ENCODE measurements at places on chromosomes 6 and 20.

GRCh38 chr20:37297066-37297736 lies 7.7 kb downstream of the MANBAL start:
- no peak for DNase-seq

- DNase-seq, result no peak
Measured at GRCh38 chr6:163745536-163746400, 331.2 kb downstream of the QKI start.

- no peak for DNase-seq
Measured at GRCh38 chr6:154766288-154766687, 33.1 kb downstream of the SCAF8 start.

DNA sequence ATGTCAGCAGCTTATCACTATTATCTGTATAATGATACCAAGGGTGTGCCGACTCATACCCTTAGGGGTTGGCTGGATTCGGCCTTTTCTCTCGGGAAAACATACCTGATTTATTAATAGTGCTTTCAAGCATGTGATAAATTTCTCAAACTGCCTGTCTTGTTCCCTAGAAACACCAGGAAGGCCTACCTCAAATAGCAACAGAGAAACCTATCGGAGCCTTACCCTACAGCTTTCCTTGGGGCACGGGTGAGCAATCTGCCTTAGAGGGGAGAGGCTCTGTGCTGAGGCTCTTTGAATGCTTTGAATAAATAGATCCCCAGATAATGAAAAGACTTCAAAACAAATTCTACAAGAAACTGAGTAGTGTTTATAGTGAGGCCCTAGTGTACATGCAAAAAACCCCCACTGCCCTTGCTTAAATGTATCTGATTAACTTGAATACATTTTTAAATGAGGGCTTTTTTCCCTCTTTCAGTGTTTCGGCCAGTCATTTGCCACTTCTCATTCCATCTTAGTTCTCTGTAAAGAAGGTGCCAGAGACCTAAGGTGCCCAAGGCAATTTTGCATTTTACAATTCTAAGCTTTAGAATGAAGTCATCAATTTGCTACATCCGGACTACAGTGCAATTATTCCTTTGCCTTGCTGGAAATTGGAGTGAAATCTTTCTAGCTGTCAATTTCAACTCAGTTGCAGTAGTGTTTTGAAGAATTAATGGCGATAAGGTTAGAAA lies 320.1 kb downstream of the ESR1 start:
- DNase-seq, result no peak

- DNase-seq, result no peak
Measured at GRCh38 chr6:163339466-163339865, 75.1 kb upstream of the QKI start.

DNA sequence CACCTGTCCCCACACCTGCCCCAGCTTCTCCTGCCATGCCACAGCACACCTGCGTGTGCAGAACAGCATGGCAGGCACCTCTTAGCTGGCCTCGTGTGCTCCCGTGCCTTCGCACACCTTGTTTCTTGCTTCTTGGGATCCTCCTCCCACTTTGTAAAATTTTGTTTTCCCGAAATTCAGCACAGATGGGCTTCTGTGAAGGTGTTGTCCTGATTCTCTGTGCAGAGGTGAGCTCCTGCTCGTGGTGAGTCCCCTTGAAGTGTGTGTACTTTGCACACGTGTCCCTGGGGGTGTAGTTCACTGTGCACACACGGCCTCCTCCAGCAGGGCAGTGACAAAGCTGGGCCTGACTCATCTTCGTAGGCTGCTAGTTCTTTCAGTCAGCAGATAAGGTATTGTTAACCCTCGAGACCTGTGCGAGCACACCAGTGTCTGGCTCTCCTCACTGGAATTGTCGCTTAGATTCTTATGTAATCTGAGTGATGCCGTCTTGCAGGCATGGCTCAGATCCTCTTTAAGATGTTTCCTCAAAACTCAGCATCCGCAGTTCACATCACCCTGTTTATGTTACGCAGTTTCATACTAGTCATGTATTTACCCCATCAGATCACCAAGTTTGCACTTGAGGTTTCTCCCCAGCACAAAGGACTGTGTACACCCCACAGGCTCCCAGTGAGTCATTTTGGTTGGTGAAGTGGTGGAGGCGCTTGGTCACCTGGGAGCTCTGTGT lies 77.7 kb downstream of the CDYL start:
- DNase-seq, result no peak

DNA sequence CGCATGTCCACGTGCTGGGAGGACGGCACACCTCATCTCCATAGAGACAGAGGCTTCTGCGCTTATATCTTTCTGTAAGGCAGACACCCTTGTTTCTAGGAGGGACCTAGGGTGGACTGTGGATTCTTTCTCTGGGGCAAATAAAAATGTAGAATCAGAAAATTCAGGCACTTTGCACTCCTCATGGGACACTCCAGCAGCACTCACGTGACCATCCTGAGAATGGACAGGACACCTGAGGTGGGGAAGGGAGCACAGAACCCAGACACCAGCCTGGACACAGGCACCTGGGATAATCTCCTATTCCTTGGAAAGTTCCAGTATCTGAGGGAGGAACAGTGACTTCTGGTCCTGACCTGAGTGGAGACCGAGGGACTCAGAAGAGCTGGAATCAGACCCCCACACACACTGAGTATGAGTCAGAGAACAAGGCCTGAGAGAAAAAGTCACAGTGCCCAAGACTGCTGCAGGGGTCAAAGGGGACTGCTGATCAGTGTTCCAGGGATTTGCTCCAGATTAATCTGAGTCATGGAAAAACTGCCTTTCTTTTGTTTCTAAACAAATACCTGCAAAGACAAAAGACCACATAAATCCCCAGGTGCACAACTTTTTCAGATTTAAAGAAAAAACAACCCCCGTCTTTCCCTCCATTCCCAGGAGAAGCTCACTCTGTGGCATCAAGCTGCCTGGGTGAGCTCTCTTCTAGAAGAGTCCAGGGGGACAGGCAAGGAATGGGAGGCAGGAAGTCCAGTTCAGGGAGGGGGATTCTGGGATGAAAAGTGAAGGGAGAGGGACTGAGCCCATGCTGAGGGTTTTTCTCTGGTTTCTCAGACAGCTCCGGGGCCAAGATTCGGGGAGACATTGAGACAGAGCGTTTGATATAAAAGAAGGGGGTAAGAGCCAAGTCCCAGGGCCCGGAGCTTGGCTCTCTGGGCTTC lies 35.6 kb upstream of the MICB start:
- DNase-seq, result no peak

GRCh38 chr20:36827541-36828279 lies 48.2 kb upstream of the TLDC2 start:
- DNase-seq, result peak; percentile 82

DNA sequence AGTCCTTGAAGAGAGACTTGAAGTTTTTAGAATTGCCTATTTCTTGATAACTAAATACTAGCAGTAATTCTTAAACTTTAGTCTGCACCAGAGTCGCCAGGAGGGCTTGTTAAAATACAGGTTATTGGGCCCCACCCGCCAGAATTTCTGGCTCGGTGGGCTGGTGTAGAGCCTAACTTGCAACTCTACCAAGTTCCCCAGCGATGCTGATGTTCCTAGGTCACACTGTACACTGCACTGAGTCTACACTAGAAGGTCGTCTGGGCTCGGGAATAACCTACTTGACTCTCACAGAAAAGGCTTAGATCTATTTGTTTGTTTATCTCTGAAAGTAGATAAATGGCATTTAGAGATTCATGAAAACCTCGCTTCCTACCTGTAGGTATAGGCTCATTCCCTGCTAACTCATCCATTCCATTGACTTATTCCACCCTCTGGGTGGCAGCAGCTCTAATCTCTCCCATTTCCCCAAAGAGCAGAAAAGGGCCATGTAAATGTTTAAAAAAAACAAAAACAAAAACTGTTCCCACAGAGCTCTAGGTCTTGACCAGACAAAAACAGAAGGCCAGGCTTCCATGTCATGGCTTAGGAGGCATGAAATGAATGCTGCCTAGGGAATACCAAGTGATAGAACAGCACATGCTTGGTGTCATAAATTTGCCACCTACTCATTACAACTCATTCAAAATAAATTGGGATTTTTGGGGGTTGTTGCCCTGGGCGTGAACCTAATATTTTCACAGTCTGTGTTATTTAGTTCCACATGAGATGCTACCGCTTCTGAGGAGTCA lies 292.1 kb downstream of the ADGB start:
- DNase-seq, result no peak

DNA sequence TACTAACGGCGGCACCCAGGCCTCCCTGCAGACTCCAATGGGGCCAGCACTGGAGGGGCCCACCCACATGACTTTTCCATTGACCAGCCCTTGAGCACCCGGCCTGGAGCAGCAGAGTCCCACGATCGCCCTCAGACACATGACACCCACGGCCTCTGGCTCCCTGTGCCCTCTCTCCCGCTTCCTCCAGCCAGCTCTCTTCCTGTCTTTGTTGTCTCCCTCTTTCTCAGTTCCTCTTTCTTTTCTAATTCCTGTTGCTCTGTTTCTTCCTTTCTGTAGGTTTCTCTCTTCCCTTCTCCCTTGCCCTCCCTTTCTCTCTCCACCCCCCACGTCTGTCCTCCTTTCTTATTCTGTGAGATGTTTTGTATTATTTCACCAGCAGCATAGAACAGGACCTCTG lies 26.1 kb upstream of the FANCE start:
- no peak for DNase-seq

DNA sequence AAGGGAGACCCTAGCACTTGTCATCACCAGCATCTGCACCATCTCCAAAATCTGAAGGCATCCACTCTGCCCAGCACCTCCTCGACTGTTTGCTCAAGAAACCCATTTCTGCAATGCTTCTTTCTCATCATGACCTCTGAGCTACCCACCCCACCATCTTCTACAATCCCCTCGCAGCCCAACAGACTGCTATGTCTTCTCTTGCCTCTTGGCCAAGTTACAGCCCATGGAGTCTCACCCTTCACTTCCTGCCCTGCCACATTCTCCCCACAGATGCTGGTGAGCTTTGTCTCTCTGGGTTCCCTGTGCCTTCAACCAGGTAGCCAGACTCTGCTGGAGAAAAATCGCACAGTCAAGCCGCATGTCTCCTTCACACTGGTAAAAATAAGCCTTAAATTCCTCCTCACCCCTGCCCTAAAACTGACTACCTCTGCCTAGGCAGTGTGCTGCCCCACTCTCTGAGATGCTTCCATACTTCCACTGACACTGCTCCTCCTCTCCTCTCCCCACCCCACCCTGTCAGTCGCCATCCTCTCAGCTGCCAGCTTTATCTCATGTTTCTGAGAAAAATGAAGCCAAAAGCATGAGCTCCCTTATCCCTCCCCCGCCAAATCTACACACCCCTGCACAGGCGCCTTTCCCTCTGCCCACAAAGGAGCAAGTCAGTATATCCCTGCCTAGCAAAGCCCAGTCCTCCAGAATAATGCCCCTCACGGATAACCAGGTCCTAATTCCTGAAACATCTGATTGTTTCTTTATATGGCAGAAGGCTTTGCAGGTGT lies 2.3 kb upstream of the TXNDC5 start:
- DNase-seq, result no peak

- DNase-seq, result no peak
Measured at GRCh38 chr6:125598422-125598821, 151.0 kb upstream of the HEY2 start.

- DNase-seq, result peak; percentile 36
Measured at GRCh38 chr6:110233770-110234374, 53.6 kb downstream of the CDC40 start.

DNA sequence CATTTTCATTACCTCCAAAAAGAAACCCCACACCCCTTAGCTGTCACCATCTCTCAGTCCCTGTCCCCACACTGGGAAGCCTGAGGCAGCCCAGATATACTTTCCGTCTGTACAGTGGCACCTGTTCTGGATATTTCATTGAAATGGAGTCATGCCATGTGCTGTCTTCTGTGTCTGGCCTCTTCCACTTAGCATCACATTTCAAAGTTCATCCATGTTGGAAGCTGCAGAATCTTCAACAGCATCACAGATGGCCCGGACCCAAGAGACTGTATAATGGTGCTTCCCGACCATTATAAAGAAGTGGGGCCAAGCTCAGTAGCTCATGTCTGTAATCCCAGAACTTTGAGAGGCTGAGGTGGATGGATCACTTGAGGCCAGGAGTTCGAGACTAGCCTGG lies 58.4 kb downstream of the DLGAP4 start:
- DNase-seq, result no peak

DNA sequence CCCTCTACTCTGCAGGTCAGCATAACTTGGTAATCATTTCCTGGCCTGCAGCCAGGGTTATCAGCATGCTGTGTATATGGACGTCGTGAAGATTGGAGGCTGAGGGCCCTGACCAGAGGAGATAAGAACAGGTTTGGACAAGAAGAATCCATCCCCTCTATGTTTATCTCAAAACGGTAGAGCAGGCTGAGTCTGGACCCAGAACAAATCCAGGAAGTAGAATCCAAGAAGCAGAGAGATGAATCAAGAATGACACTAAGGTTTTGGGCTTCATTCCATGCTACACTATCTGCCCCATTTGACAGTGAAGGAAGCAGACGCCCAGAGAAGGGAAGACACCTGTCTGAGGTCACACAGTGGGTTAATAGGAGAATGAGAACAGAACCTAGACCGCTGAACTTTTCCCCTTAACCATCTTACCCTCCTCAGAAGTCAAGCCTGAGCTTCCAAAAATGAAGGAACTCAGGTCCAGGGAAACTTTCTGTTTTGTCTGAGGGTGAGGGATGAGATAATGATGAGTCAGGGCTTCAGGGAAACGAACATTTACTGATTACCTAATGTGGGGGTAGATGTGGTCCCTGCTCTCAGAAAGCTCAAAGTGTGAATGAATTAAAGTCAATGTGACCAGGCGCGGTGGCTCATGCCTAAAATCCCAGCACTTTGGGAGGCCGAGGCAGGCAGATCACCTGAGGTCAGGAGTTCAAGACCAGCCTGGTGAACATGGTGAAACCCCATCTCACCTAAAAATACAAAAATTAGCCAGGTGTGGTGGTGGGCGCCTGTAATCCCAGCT lies 9.4 kb upstream of the COMMD7 start:
- no peak for DNase-seq

DNA sequence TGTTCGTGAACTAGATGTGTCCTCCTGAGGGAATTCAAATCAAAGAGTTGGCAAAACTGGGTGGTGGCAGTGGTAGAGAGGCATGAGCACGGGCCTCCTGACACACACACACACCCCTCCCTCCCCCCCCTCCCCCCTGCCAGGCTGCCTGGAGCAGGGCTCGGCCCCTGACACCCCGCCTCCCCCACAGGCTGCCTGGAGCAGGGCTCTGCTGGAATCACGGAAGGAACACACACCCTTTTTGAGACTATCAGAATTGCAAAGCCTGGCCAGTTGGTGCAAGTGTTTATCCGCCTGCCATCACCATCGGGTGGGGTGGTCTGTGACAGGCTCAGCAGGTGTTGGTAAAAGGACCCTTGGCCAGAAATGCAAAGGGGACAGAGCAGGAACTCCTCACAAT lies 59.0 kb downstream of the FAM120B start:
- no peak for DNase-seq

GRCh38 chr6:112113918-112114317 lies 26.5 kb downstream of the FAM229B start:
- no peak for DNase-seq

DNA sequence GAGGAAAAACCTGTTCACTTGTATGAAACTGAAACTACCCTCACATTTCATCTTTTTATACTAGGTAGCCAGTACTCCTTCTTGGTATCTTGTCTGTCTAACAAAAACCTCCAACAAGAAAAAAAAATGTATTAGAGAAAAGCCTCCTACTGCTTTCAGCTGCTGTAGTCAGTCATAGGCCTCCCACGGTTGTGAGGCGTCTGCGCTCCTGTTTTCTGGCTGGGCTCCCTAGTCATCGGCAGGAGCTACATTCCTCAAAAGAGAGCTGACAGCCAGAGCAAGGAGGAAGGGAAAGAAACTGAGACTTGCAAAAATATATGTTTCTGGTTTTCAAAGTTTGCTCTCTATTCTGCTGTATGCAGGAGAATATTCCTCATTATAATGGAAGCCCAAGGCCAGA lies 517.0 kb downstream of the LMBRD1 start:
- no peak for DNase-seq
